Neural progenitor cell (in vitro differentiated cells): ENCODE measurements at places on chromosomes 11 and 22. TPM values are rescaled to one million over a fixed set of nuclear protein-coding genes. Genes with fewer than 3 reads are reported as not detected.

- no peaks in the 10 kb centered on the region for H3K27me3 ChIP-seq
- peaks cover 31% of the 10 kb centered on the region for H3K4me1 ChIP-seq
- peak overlapping the region; percentile 81 for H3K27ac ChIP-seq
- H3K4me3 ChIP-seq = no peak overlapping the region
- H3K36me3 ChIP-seq = no peaks in the 10 kb centered on the region
These were observed 36.2 kb downstream of the PISD start for GRCh38 chr22:31625661-31626426.

The OR51E2 gene
- total RNA-seq = not detected in 2 replicates

The EIF3M gene
- 640 and 1,051 TPM in 2 replicates for total RNA-seq

The BTBD18 gene
- not detected in 2 replicates for total RNA-seq

GRCh38 chr22:46524203-46524740 lies 13.1 kb downstream of the CELSR1 start:
- H3K36me3 ChIP-seq = no peaks in the 10 kb centered on the region
- H3K27ac ChIP-seq = no peak overlapping the region
- peaks cover 7% of the 10 kb centered on the region for H3K4me1 ChIP-seq
- DNase-seq = no peak

GRCh38 chr22:39833093-39833492 lies 60.5 kb downstream of the ENTHD1 start:
- no peak overlapping the region for H3K4me3 ChIP-seq
- DNase-seq = no peak
- H3K27ac ChIP-seq = no peak overlapping the region
- H3K4me1 ChIP-seq = no peaks in the 10 kb centered on the region
- peaks cover 52% of the 10 kb centered on the region for H3K27me3 ChIP-seq

The CDC45 gene
- 40.9 and 50.7 TPM in 2 replicates for total RNA-seq

The DEFB131B gene
- total RNA-seq = not detected in 2 replicates

GRCh38 chr11:1156506-1157340 lies 1.0 kb upstream of the MUC5AC start:
- H3K36me3 ChIP-seq = no peaks in the 10 kb centered on the region
- no peak for DNase-seq
- H3K4me3 ChIP-seq = no peak overlapping the region
- no peaks in the 10 kb centered on the region for H3K4me1 ChIP-seq
- no peaks in the 10 kb centered on the region for H3K27me3 ChIP-seq

GRCh38 chr11:70176940-70177689 lies 26.0 kb upstream of the FADD start:
- H3K4me3 ChIP-seq = no peak overlapping the region
- no peaks in the 10 kb centered on the region for H3K36me3 ChIP-seq
- H3K4me1 ChIP-seq = peaks cover 22% of the 10 kb centered on the region
- DNase-seq = peak; percentile 56
- H3K27ac ChIP-seq = no peak overlapping the region

The CCDC83 gene
- total RNA-seq = 0.06 TPM in 1 of 2 replicates, not detected in the other

DNA sequence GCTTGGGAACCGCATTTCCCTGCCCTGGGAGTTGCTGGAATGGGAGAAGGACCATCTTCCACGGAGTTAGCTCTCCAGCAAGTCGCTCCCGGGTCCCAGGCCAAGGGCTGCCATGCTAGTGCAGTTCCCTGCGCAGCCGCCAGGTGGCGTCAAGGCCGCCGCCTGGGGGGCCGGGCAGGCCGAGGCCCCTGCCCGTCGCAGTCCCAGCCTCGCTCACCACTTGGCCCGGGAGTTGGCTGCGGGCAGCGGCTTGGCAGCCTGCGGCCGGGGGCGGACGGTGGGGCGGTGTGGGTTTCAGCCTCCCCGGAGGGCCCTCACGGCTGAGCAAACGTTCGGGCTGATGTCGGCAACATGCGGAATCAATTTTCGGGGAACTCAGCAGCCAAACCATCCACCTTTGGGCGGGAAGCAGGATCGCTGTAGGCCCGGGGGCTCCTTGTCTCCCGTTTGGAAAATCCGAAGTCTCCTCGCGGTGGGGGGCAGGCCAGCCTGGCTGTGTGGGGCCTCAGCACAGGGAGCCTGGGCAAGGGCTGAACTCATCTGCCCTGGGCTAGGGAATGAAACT lies 415.1 kb downstream of the SOX6 start:
- H3K27me3 ChIP-seq = peaks cover 9% of the 10 kb centered on the region
- H3K4me3 ChIP-seq = no peak overlapping the region
- no peak overlapping the region for H3K27ac ChIP-seq
- H3K36me3 ChIP-seq = no peaks in the 10 kb centered on the region

GRCh38 chr22:35177811-35178210 lies 79.5 kb upstream of the HMGXB4 start:
- H3K36me3 ChIP-seq = no peaks in the 10 kb centered on the region
- H3K27ac ChIP-seq = no peak overlapping the region
- peak; percentile 12 for DNase-seq
- H3K4me1 ChIP-seq = no peaks in the 10 kb centered on the region
- H3K27me3 ChIP-seq = no peaks in the 10 kb centered on the region
- no peak overlapping the region for H3K4me3 ChIP-seq
